ENCODE measurements at places on chromosomes 13 and 19.

GRCh38 chr13:39655041-39655568, 357 bp upstream of the COG6 start:
- no peak for DNase-seq

DNA sequence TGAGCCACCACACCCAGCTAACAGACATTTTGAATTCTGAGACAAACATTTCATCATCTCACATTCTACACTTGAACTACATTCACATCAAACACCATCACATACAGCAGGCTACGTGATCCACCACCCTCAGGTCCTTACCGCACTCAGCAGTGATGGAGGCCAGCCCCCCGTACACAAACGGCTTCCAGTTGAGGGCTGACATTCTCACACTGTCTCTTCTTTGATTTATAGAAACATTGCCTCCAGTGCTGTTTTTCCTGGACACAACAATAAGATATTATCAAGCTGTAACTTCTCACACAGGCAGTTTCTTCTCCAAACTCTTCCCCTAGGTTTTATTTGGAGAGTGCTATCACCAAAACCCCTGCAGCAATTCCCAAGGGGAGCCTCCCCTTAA, 7.0 kb downstream of the SLC25A30 start:
- no peak for DNase-seq

DNA sequence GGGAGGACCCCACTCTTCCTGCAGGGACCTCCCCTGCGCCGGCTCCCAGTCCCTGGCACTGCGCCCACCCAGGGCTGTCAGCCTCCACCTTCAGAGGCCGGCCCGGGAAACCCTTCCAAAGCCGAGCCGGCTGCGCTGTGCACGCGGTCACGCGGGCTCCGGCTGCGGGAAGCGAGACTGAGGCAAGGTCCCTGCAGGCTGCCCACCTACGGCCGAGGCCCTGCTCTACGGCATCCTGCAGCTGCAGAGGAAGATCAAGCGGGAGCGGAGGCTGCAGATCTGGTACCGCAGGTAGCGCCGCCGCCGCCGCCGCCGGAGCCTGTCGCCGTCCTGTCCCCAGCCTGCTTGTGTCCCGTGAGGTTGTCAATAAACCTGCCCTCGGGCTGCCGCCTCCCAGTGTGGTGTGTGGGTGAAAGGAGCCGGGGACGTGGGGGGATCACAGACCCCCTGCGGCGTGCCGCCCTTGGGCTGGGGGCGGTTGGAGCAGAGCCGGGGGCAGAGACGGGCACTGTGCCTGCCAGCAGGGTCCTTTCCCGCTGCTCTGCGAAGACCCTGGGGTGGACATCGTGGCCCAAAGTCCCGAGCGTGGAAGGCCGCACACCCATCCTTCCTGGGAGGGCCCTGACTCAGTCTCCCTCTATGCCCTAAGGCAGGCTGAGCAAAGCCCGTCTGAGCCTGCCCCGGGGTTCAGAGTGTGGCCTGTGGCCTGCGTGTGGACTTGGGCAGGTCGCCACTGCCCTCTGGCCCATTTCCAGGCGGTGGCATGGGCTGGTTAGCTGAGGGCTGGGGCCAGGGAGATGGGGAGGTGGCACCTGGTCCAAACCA, 5.9 kb downstream of the GAMT start:
- DNase-seq = no peak

DNA sequence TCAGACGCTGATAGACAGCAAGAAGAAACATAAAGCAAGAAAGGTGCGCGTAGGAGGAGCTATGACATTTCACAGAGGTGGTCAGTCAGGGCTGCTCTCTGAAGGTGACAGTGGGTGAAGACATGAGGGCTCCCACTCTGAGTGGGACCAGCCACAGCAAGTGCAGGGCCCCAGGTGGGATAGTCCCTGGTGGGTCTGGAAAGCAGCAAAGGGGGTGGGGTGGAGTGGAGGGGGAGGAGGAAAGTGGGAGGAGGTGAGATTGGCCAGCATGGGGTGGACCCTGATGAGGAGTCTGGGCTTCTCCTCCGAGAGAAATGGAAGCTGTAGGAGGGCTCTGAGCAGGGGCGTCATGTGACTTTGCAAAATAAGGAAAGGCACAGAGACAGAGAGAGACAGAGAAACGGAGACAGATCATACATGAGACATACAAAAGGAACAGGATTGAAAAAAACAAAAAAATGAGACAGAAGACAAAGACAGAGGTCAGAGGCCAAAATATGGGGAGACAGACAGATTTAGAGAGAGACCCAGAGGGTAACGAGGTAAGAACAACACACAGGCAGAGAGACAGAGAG, 2.7 kb downstream of the MAP4K1 start:
- DNase-seq = no peak

- DNase-seq = no peak
Measured at GRCh38 chr19:44955505-44956439, 592 bp downstream of the CLPTM1 start.
